ENCODE measurements at places on chromosomes 1 and 21.
A peak's percentile ranks its signal among the peaks of the same experiment; 100 is the strongest.

DNA sequence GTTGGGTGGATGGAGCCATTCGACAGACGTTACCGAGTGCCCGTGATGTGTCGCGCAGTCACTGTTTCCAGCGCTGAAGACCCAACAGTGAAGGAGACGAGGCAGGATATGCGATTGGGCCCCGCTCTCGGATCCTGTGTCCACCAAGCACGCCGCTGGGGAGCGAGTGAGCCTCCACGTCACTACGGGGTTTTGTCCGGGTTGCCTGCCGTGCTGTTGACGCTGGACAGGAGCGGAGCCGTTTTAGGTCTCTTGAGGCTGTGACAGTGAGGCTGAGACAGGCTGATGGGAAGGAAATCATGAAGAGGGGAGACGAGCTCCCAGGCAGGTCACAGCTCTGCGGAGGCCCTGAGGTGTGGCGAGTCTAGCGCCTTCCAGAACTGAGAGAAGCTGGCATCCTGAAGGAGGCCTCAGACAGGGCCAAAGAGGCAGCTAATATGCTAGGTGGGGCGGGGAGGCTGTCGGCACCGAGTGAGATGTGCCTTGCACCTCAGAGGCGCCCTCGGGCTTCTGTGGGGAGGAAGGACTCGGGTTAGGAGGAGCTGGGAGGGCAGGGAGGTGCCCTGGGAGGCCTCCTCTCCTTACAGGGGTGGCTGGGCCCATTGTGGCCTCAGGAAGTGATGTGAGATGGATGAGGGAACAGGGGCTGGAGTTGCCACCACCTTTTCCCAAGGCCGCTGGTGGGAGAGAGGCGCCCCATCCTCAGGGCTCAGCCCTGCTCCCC, 196.0 kb upstream of the TMEM51 start:
- H3K36me3 ChIP-seq = peaks cover 45% of the 10 kb centered on the region
- DNase-seq = no peak
- H3K4me3 ChIP-seq = no peak overlapping the region
- peaks cover 6% of the 10 kb centered on the region for H3K4me1 ChIP-seq
- H3K27me3 ChIP-seq = no peaks in the 10 kb centered on the region
- peak overlapping the region; percentile 79 for H3K27ac ChIP-seq

- DNase-seq = no peak
- H3K36me3 ChIP-seq = no peaks in the 10 kb centered on the region
- H3K27me3 ChIP-seq = no peaks in the 10 kb centered on the region
- no peak overlapping the region for H3K27ac ChIP-seq
These were observed 32.5 kb downstream of the TNNT2 start for GRCh38 chr1:201345081-201345355.

DNA sequence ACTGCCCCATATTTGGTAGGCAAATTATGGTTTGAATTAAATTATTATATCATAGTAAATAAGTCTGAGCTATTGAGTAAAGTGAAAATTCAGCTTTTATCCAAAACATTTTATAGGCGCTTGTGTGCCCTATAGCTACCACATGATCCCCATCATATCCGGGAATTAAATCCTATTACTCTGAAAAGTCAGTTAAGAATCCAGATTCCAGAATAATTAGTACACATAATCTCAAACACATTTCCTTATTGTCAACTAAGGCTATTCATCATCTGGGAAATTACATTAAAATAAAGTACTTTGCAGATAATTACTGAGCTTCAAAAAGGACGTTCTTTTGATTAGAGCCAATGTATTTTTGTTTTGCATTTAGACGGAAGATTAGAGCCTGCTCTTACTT, 72.3 kb downstream of the CTH start:
- no peaks in the 10 kb centered on the region for H3K27me3 ChIP-seq
- H3K4me3 ChIP-seq = no peak overlapping the region
- no peaks in the 10 kb centered on the region for H3K36me3 ChIP-seq
- DNase-seq = no peak

GRCh38 chr1:232282498-232282897, 347.4 kb downstream of the SIPA1L2 start:
- DNase-seq = no peak
- H3K27me3 ChIP-seq = no peaks in the 10 kb centered on the region
- H3K36me3 ChIP-seq = no peaks in the 10 kb centered on the region
- H3K4me3 ChIP-seq = no peak overlapping the region

DNA sequence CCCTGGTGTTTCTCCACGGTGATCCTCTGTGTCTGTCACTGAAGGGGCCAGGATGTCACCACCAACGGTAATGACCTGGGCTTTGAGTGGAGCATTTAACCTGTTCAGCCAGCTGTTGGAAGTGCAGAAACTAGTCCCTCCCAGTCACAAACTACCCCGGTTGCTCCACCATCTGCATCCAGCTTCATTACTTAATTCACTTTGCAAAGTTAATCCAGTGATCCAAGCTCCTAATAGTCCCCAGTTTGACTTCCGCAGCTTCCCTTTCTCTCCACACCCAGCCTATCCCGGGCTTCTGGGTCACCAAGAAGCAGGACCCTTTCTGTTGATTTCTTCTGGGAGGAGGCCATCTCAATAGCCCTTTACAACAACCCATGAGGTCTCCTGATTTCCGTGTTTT, 63.5 kb downstream of the MDM4 start:
- H3K27me3 ChIP-seq = no peaks in the 10 kb centered on the region
- peak overlapping the region; percentile 22 for H3K4me3 ChIP-seq
- H3K27ac ChIP-seq = peak overlapping the region; percentile 85
- H3K4me1 ChIP-seq = peaks cover 51% of the 10 kb centered on the region
- H3K36me3 ChIP-seq = no peaks in the 10 kb centered on the region

DNA sequence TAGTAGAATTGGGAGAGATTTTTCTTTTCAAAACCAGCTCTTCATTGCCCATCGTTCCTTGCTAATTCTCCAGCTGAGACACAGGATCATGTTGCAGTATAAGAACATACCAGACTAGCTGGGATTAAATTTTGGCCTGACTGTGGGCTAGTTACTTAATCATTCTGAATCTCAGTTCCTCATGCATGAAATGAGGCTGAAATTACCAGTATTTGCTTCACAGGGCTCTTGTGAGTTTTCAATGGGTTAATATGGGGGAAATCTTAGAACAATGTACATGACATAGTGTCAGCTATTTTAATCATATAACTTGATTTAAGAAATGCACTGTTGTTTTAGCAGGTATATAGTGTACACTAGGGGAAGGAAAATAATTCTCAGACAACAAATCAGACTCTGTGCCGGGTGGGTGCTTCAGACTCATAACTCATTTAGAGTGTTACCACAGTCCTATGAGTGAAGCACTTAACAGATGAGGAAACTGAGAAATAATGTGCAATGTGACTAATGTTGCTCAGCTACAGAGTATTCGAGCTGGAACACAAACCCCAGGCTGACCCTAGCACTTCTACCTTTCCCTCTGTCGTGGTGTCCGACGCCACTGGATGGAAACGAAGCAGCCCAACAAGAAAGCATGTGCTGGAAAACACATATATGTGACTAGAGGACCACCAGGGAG, 137.6 kb upstream of the SGIP1 start:
- H3K27ac ChIP-seq = no peak overlapping the region
- DNase-seq = no peak

DNA sequence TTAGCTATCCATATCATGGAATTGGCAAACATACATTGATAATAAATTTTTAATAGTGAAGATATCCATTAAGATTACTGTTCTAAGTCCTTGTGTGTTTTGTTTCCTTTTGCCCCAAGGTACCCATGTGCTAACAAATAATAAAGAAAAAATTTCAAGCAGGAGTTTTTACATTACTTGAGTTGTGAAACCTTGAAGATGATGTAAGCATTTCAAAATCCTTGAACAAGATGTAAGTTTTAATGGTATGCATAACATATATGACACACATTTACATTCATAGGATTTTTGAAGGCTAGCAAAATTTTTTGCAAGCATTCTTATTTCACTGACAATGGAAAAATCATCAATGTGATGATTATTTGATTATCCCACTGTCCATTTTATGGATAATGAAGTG, 10.9 kb upstream of the ELAVL4 start:
- no peaks in the 10 kb centered on the region for H3K36me3 ChIP-seq
- no peak overlapping the region for H3K27ac ChIP-seq
- no peak overlapping the region for H3K4me3 ChIP-seq
- no peaks in the 10 kb centered on the region for H3K27me3 ChIP-seq
- no peaks in the 10 kb centered on the region for H3K4me1 ChIP-seq
- DNase-seq = no peak

GRCh38 chr1:93595743-93596142, 85.9 kb downstream of the BCAR3 start:
- H3K27me3 ChIP-seq = no peaks in the 10 kb centered on the region
- DNase-seq = no peak
- no peak overlapping the region for H3K4me3 ChIP-seq
- no peaks in the 10 kb centered on the region for H3K36me3 ChIP-seq
- H3K27ac ChIP-seq = no peak overlapping the region

DNA sequence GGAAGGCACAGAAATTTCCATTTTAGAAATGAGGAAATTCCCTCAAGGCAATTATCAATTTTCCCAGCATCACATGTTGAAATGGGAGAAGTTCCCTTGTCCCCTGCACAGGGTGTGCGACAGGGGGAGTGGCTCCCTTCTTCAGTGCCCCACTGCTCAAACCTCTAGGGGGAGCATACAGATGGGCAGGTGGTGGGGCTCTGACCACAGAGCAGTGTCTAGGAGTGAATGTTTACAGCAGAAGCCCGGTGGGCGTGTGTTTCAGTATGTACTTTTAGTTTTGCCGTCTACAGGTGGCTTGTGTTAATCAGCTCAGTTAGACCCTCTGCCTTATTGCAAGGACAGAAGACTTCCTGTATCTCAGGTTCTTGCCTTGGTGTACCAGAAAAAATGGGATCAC, 493.7 kb upstream of the PLXNA2 start:
- no peaks in the 10 kb centered on the region for H3K27me3 ChIP-seq
- H3K4me1 ChIP-seq = no peaks in the 10 kb centered on the region
- no peaks in the 10 kb centered on the region for H3K36me3 ChIP-seq
- no peak overlapping the region for H3K4me3 ChIP-seq
- no peak overlapping the region for H3K27ac ChIP-seq

DNA sequence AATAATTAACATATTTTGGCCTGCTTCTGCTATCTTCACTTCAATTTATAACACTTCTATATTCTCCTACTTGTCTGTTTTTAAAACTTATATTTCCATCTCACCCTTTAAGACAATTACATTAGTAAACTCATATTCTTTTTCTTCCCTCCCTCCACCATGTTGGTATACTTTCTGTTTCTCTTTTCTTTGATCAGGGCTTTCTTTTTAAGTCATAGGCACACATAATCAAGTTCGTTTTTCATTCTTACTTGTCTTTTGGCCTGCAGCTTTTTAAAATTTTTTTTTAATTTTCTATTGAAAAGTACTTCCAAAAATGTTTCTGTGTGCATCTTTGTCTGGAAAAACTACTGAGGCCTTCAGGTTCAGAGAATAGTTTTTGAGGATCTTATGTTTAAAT, 2.3 kb downstream of the PYHIN1 start:
- no peak overlapping the region for H3K4me3 ChIP-seq
- no peaks in the 10 kb centered on the region for H3K27me3 ChIP-seq
- peak overlapping the region; percentile 71 for H3K27ac ChIP-seq

GRCh38 chr1:80593197-80593596, 1207.5 kb upstream of the ADGRL2 start:
- no peaks in the 10 kb centered on the region for H3K36me3 ChIP-seq
- no peaks in the 10 kb centered on the region for H3K4me1 ChIP-seq
- H3K4me3 ChIP-seq = no peak overlapping the region
- DNase-seq = no peak
- no peak overlapping the region for H3K27ac ChIP-seq
- no peaks in the 10 kb centered on the region for H3K27me3 ChIP-seq

GRCh38 chr1:85200463-85201339, at the start of gene SYDE2:
Gene SYDE2 (minus strand): TSS chr1:85201016. CDS start chr1:85200996, 20 bp downstream.
- H3K4me3 ChIP-seq = peak within 1 kb of the TSS; percentile 91
- H3K27ac ChIP-seq = peak within 1 kb of the TSS; percentile 92
- H3K27me3 ChIP-seq = peaks cover 59% of the 10 kb centered on the region
- H3K36me3 ChIP-seq = no peaks in the 10 kb centered on the region
